ENCODE measurements at places on chromosomes 5 and 9. TPM values are rescaled to one million over a fixed set of nuclear protein-coding genes. Genes with fewer than 3 reads are reported as not detected.

DNA sequence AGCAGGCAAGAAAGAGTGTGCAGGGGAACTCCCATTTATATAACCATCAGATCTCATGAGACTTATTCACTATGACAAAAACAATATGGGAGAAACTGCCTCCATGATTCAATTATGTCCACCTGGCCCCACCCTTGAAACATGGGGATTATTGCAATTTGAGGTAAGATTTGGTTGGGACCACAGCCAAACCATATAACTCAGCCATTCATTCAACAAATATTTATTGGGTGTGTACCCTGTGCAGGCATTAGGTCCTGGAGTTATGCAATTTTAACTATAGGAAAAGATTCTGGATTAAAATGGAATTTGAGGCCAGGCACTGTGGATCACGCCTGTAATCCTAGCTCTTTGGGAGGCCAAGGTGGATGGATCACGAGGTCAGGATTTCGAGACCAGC lies 124.2 kb upstream of the GAS1 start:
- no peak for DNase-seq

F2RL2 gene
- total RNA-seq, result 0.17 TPM

SPEF2 gene
- total RNA-seq, result 3.7 TPM

STPG3 gene
- not detected for total RNA-seq

CCDC152 gene
- total RNA-seq, result 0.12 TPM

DNM1 gene
- total RNA-seq, result 4.0 TPM

- DNase-seq, result no peak
Measured at GRCh38 chr5:68200288-68200687, 15.3 kb upstream of the PIK3R1 start.

DNA sequence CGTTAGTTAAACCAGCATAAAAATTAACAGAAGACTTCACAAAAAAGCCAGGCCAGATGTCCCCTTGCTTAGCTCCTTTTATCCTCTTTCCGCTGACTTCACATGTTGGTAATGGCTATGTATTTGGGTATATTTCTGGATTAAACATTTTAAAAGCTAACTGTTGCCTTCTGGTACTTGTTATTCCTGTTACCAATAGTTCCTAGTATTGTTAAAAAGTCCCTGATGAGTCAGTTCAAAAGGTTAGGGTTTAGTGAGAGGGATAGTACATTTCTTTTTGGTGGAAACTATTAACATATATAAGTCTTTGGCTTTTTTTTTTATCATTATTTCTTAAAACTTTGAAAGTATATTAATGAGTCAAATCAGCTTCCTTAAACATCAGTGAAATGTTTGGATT lies 103.2 kb upstream of the ELL2 start:
- DNase-seq, result no peak

PPP3R2 gene
- not detected for total RNA-seq

EPB41L4A gene
- 18.2 TPM for total RNA-seq

- no peak for DNase-seq
Measured at GRCh38 chr5:132207778-132208177, 19.9 kb downstream of the P4HA2 start.

STKLD1 gene
- 0.41 TPM for total RNA-seq

GRCh38 chr5:106894964-106895363 lies 775.8 kb downstream of the EFNA5 start:
- DNase-seq, result no peak

All from mucosa of descending colon (tissue), 3 donors.